ENCODE measurements at places on chromosomes 2 and 18.
A peak's percentile ranks its signal among the peaks of the same experiment; 100 is the strongest.

DNA sequence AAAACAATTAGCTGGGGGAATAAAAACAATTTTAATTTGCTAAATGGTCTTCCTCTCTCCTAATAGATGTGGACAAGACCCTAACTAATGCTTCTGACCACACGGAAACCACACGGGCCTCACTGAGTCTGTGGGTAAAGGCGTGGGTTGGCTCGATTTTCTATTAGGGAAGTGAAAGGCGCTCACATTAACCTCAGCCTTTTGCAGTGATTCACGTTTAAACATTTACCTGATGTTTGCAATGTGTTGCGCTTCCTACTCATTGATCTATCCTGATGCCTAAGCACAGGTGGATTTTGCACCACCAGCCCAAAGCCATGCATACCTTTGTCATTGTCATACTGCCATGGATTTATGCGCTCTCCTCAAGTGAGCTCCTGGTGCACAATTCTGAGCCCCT, 35.6 kb upstream of the NRP2 start:
- no peak for DNase-seq

DNA sequence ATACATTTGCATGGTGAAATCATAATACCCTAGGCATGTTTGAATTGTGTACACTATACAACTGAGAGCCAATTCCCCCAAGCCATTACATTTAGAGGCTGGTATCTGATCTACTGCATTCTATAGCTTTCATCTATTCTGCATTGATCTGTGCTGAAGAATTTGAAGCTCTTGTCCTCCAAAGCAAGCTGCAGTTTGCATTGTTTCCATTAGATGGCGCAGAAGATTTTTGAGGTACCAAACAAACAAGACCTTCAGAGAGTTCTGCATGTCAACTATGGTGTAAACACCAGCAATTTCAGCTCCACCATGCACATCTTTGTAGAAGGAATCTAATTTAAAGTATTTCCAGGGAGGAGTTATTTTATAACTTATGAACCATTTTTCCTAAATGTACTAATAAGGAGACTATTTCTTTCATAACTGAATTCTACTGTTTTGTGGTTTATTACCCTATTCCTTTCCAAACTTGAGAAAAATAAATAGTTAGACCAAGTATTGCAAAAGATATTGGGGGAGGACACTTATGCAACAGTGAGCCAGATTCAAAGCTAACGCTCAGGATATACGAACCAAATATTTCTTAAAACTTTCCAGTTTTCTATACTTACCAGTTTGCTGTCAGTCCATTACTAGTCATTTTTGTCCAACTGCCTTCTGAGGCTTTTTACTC, 761.8 kb upstream of the ACVR2A start:
- peak; percentile 27 for DNase-seq

DNA sequence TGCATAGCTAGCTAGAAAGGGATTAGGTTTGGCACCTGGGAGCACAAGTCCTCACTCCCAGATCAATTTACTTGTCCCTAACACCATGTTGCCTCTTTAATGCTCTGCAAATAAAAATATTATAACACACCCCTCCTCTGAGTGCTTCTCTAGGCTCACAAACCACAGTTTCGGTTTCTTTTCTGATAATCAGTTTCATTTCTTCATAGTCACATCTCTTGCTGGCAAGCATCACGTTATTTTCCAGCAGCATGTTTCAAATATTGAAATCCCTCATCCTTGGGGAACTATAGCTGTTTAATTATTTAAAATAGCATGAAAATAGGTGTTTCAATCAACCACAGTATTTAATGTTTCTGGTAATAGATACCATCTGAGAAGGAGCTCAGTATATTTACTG, 13.9 kb upstream of the SMCHD1 start:
- DNase-seq, result no peak

- DNase-seq, result no peak
These were observed 9.6 kb downstream of the MARCHF4 start for GRCh38 chr2:216362730-216363129.

DNA sequence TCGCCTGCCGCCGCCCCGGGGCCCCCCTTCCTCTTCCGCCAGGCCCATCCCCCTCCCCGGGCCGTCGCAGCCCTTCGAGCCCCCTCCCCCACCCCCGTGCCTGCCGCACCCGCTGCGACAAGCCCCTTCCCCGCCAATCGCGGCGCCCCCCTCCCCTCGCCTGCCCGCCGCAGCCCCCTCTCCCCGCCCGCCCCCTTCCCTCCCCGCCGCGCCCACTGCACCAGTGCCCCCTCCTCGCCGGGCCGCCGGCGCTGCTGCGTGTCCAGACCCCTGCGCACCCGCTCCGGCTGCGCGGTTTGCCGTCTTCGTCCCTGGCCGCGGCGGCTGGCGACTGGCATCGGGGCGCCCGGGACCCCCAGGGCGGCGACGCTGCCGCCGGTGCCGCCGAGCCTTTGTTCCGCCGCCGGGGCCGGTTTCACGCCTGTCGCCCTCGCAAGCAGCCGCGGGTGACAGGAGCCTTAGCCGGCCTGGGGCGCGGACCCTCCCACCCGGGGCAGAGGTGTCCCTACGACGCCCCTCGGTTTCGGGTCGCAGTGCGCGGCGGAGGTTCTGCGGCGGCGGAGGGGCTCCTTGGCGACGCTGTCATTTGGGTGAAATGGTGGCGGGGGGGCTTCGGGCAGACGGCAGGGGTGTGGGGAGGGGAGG, 18.1 kb downstream of the GPC1 start:
- DNase-seq, result no peak

GRCh38 chr18:21450913-21451312, 149.6 kb downstream of the ESCO1 start:
- DNase-seq, result no peak
